Forelimb muscle (tissue), 1 donor: ENCODE measurements at places on chromosomes 4 and X. TPM values are rescaled to one million over a fixed set of nuclear protein-coding genes. Genes with fewer than 3 reads are reported as not detected.

The ABLIM2 gene
- polyA plus RNA-seq = 17.0 TPM

The DTHD1 gene
- not detected for polyA plus RNA-seq

- DNase-seq = no peak
Observed at GRCh38 chr4:48564151-48564550, 74.1 kb downstream of the ZAR1 start.

The SPOCK3 gene
- 0.86 TPM for polyA plus RNA-seq

GRCh38 chrX:71577682-71578081 is 555 bp upstream of the GCNA start:
- no peak for DNase-seq
